Muscle of leg (tissue), 16 donors: ENCODE measurements at places on chromosomes 3 and 15.

GRCh38 chr15:38254051-38254883 is 1.6 kb downstream of the SPRED1 start:
- peak; percentile 88 for DNase-seq

GRCh38 chr3:10090179-10090578 is 17.9 kb downstream of the FANCD2OS start:
- DNase-seq: no peak

- peak; percentile 69 for DNase-seq
Measured at GRCh38 chr3:16816048-16816780, 68.5 kb upstream of the PLCL2 start.

GRCh38 chr3:150751781-150752263 is 11.1 kb downstream of the SIAH2 start:
- no peak for DNase-seq

DNA sequence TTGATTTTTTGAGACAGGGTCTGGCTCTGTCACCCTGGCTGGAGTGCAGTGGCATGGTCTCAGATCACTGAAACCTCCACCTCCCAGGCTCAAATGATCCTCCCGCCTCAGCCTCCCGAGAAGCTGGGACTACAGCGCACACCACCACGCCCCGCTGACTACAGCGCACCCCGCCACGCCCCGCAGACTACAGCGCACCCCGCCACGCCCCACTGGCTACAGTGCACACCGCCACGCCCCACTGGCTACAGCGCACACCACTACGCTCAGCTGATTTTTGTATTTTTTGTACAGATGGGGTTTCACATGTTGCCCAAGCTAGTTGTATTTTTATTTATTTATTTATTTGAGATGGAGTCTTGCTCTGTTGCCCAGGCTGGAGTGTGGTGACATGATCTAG is 35.6 kb downstream of the SLC51A start:
- no peak for DNase-seq

GRCh38 chr3:66075281-66075680 is 36.6 kb upstream of the MAGI1 start:
- no peak for DNase-seq

DNA sequence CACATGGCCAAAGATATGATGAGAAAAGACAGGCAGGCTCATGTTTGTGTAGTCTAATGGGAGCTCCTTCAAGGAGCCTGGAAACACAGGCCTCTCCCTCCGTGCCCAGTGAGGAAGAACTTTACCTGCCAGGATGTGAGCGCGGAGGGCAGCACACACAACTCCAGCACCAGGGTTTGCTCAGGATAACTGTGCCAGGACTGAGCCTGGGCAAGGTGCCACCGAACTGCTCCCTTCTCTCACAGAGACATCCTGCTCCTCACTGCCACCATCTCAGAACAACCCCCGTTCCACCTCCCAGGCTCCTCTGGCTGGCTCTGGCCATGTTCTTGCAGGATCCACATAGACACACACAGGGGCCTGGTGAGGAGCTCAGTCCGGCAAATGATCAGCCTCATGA is 87.4 kb downstream of the NUP210 start:
- DNase-seq: no peak

- DNase-seq: no peak
Measured at GRCh38 chr15:60002528-60003218, 1.4 kb upstream of the FOXB1 start.

GRCh38 chr3:66989860-66990696 is 8.0 kb upstream of the KBTBD8 start:
- DNase-seq: peak; percentile 54

DNA sequence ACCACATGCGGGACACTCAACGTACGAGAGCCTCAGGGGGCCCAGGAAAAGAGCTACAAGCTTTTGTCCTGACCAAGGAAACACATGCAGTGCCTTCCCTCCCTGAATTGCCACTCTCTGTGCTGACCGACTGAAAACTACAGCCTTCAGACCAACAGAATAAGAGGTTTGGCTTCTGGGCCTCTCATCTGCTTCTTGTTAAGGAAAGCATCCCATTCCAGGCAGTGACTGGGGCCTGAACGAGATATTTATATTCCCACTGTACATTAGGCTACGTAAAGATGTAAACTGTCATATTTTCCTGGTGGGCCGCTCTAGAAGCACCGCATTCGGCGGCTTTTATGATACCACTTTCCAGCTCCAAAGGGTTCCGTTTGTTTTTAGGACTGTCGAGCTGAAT is 208.9 kb upstream of the TPM1 start:
- DNase-seq: peak; percentile 95

- DNase-seq: no peak
Measured at GRCh38 chr3:8838765-8839423, 69.5 kb upstream of the OXTR start.

DNA sequence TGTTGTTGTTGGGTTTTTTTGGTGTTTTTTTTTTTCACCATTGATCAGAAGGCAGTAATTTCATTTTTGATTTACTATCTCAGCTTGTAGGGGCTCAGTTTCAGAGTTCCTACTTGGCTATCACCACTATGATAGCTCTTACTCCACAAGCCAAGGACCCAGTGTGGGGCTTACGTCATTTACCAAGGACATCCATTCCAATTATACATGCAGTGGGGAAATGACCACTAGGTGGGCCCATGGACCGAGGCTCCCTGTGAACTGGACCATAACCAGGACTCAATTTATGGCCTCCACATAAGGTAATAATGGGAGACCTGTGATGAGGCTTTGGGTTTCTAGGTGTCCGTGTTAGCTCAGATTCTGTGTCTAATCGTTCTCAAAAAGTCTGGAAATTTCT is 67.5 kb upstream of the CACNA1D start:
- no peak for DNase-seq

GRCh38 chr15:85880501-85881190 is 85.9 kb upstream of the KLHL25 start:
- peak; percentile 37 for DNase-seq

DNA sequence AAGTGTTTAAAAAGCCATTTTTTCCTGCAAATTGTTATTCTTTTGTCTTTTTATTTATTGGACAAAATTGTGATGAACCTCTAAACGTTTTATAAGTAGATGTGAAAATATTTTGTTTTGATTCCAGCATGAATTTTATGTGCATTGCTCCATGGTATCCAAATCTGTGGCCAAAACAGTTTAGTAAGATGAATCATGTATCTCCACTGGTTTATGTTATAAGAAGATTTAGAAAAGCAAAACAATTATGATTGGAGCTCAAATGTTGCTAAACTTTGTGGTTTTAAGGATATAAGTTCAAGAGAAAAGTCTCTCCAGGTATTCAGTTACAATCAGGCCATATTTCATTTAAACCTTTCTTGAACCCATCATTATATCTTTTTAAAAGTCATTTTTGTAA is 80.9 kb downstream of the NECTIN3 start:
- no peak for DNase-seq

- peak; percentile 32 for DNase-seq
Measured at GRCh38 chr3:140187656-140188221, 252.8 kb downstream of the CLSTN2 start.

GRCh38 chr3:87755852-87756251 is 303.0 kb downstream of the CGGBP1 start:
- no peak for DNase-seq

DNA sequence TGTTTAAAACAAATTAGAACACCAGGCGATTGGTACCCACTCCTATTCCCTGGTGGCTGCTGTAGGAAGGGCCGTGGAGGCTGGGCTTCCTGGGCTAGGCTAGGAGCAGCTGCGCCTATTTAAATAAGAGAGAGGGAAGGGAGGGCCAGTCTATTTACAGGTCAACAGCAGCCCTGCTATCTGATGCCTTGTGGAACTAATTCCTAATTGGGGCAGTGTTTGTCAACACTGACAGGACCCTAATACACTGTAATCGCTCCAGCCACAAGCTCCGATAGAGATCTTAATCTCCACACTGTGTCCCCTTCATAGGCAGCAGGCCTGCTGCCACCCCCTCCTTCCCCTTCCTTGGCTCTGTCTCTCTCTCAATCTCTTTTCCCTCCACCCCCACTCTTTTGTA is 116.9 kb upstream of the SOX14 start:
- DNase-seq: no peak

DNA sequence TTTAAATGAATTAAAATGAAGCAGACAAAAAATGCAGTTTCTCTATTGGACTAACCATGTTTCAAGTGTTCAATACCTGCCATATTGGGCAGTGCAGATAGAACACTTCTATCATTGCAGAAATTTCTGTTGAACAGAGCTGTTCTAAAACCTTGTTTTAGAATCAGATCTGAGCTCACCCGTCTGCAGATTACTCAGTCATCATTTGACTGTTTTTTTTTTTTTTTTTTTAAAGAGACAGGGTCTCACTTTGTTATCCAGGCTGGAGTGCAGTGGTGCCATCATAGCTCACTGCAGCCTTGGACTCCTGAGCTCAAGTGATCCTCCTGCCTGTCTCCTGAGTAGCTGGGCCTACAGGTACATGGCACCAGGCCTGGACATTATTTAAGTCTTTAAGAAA is 128.7 kb downstream of the APBA2 start:
- no peak for DNase-seq

DNA sequence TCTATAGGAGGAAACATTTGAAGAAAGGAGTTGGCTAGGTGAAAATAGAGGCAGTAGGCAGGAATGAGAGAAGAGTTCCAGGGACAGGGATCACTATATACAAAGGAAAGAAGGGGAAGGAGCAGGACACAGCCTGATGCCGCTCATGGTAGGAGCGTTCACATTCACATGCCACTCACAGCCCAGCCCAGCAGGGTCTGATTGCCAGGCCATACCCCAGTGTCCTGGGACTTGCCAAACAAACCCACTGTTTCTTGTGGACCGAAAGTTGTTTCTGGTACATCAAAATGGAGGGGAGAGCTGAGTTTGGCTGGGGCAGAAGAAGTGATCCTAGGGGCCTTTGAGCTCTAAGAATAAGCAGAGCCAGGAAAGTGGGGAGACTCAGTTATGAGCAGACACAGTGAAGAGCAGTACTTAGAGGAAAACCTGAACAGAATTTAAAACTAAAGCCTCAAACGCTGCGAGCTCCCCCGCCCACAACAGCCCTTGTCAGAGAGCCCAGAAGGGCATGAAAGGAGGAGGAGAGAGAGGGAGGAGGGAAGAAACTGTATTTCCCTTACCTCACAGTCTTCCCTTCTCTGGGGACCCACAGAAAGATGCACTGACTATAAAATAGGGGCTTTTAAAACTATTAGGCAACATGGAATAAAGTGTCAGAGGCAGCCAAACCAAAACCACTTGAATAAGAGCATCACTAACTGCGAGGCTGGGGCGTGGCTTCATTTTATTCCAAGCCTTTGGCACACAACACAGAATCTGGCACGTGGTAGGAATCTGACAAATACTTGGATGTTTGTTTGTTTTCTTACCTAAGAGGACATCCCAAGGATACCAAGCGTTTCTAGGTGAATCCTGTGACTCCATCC is 129.0 kb downstream of the RPL22L1 start:
- peak; percentile 63 for DNase-seq

DNA sequence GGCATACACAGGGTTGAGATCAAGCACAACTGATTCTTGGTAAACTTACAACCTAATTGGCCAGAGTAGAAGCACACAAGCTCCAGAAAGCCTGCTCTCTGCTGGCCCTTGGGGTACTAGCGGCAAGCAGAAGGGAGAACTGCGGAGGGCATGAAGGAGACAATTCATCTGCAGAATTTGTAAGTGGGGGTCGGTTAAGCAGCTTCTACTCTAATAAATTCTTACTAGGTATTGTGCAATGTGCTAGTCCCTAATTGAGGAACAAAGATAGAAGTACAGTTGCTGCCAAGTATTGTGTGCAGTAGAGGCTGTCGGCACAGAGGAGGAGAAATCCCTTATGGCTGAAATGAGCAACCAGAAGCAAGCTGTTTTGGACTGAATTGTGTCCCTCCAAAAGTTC is 91.2 kb upstream of the VEPH1 start:
- DNase-seq: peak; percentile 49

DNA sequence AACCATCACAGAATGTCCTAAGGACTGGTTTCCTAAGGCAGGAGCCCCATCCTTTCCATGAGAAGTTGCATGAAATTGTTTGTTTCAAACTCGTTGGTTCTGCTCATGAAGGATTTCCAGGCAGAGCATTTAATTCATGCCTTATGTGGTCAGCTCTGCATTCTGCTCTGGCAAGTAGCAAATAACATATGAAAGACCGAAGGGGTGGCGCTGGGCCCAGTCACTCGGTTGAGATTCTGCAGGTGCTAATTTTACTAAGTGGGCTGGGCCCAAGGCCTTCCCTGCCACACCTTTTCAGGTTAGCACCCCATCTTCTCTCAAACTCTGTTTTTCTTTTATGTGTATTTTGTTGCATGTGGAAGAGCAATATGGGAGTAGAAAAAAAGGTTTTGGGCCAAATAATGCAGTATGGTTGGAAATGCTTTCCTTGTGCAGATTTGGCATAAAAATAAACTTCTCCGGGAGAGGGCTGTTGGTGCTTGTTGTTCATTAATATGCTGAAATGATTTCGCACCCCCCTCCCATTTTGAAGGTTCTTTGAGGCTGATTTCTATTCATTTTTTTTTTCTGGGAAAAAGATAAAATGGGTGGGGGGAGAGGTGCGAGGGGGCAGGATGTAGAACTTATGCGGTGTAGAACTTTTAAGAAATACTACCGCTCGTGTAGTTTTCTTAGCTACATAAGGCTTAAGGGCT is 182.9 kb upstream of the FEZF2 start:
- DNase-seq: no peak

DNA sequence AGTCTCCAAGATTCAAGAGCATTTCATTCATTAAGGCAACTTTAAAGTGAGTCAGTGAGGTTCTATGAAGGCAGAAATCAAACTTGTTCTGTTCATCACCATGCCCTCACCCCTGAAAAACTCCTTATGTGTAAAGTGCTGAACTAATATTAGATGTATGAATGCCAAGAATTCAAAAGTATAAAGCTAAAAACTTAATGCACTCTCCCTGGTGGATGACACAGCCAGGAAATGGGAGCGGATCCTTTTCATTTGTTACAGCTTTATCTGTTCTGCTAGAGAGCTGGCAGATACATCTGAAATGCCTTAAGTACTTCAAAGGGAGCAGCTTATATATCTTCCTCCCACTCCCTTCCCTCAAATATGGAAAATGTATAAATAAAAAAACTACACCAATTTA is 8.2 kb downstream of the TXNRD3 start:
- DNase-seq: no peak

DNA sequence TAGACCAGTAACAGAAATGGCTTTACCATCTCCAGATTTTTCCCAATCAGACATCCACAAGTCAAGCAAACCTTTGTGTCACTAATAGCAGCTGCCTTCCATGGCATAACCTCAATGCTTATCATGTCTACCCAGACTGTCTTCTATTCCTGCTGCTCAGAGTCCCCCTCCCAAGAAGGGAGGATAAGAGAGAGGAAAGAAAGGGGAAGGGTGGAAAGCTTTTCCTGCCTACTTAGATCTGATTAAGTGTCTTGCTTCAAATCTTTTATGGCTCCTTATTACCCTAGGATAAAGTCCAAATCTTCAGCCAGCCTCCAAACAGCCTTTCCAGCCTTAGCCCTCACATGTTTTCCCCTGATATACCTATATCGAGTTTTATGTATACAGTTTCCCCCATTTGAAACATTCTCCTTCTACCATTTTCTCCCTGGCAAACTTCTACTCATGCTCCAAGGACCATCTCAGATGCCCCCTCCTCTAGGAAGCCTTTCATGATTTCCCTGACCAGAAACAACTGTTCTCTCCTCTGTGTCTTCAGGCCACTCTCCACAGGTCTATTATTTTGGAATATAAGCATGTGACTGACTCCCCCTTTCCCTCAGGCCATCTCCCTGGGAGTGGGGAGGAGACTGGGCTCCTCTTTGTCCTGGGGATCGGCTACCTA is 7.9 kb upstream of the SSUH2 start:
- no peak for DNase-seq
